CD4-positive, alpha-beta memory T cell (primary cell): ENCODE measurements at places on chromosomes 16 and 17. TPM values are rescaled to one million over a fixed set of nuclear protein-coding genes. Genes with fewer than 3 reads are reported as not detected.

DNA sequence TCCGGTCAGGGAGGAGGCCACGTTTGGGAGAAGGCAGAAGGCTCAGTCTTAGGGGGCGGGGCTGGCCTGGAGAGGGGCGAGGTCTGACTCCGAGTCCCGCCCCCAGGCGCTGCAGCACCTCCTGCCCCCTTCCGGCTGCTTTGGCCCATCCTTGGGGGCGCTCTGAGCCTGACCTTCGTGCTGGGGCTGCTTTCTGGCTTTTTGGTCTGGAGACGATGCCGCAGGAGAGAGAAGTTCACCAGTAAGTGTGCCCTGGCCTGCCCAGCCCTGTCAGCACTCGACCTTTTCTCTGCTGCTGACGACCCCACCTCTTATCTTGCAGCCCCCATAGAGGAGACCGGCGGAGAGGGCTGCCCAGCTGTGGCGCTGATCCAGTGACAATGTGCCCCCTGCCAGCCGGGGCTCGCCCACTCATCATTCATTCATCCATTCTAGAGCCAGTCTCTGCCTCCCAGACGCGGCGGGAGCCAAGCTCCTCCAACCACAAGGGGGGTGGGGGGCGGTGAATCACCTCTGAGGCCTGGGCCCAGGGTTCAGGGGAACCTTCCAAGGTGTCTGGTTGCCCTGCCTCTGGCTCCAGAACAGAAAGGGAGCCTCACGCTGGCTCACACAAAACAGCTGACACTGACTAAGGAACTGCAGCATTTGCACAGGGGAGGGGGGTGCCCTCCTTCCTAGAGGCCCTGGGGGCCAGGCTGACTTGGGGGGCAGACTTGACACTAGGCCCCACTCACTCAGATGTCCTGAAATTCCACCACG is 1.5 kb downstream of the TNFRSF12A start:
- peak; percentile 64 for DNase-seq

The GLG1 gene
- polyA plus RNA-seq, result 121 TPM

- no peak for DNase-seq
Measured at GRCh38 chr17:77382966-77383612, 242.3 kb downstream of the SEC14L1 start.

- no peak for DNase-seq
Measured at GRCh38 chr17:30222721-30223175, 12.7 kb downstream of the SLC6A4 start.

DNA sequence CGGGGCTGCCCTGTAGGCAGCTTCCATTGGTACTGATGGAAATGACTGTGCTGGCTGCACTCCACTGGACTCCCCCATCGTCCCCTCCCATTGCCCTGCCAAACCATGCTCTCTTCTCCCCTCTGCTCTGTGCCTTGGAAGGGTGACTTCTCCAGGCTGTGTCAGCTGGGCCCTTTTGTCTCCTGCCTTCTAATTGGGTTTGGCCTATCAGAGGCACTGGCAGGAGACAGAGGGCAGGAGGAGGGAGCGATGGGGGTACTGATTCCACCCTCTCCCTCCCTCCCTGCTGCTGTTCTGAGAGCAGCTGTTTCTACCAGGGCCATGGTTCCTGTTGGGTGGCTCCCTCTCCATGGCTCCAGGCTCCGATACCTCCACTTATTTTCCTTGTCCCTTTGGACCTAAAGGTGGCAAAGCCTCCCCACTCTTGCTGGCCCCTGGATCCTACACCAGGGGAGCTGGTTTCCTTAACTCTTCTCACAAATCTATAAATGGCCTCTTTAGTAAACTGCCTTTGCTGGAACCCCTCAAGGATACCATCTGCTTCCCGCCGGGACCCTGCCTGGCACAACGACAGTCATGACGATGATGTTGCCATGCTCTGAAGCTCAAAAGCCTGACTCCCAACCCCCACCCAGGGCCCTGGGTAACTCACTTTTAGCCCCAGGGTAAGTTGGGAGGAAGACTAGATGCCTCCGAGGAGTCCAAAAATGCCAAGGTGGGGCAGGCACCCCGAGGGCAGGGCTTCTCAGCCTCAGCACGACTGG is 123.8 kb upstream of the RPL38 start:
- no peak for DNase-seq

The ZNF597 gene
- 1.9 TPM for polyA plus RNA-seq

DNA sequence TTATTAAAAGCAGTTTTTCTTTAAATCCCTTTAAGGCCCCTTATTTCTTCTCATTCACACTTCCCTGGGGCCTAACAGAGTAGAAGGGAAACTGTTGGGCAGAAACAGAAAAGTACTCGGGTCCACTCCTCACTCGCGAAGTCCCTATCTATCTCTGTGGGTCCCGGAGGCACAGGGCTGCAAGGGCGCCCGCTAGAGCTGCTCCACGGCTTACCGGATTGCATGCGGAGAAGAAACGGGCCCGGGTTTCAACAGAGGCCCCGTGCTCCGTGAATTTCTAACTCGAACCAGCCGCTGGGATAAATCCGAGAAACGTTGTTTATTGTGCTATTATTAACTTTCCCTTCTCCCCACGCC is 4.3 kb downstream of the CBLN1 start:
- DNase-seq, result no peak

DNA sequence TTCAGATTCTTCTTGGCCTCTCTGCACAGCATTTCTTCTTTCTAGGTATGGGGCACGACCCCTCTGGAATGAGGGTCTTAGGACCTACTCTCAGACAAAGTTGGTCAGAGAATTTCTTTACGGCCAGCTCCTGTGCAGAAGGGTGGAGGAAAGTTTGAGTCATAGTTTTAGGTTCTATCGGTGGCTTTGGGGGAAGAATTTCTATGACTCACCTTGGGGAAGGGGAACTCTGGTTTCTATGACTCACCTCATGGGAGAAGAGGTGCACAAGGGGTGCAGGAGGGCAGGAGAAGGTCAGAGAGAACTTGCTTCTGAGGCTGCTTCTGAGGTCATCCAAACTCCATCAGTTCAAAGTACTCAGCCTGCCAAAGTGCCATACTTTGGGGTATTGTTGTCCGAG is 2.5 kb upstream of the ABCC12 start:
- no peak for DNase-seq

The PRAC2 gene
- polyA plus RNA-seq, result not detected

The DNAJA2 gene
- 79.2 TPM for polyA plus RNA-seq

The FLYWCH1 gene
- polyA plus RNA-seq, result 21.2 TPM

The TBC1D3B gene
- polyA plus RNA-seq, result not detected

DNA sequence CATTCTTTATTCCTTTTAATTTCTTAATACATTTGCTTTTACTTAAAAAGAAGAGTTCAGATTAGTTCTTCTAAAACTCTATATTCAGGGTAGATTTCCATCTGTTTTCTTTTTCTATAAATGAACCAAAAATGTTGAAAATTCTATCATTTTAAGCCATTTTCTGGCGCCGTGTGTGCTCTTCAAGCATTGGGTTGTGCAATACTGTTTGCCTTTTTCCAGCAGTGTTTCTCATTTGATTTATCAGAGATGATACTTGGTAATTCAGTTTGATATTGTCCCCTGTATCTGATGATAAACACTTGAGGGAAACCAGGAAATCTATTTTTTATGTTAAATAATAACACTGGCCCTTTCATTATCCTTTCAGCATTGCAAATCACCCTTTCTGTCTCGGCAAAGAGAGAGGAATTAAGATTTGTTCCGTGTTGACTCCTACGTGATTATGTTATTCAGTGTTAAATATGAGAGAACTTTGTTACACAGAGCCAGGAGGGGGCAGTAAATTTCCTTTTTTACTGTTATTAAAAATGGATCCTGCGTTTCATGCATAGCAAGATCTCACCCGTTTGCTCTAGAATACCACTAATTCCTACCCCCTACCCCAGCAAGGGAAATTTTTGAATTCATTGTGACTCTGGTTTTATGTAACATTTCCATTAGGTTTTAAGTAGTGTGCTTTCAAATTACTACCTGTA is 606.9 kb upstream of the RBFOX1 start:
- DNase-seq, result no peak

GRCh38 chr17:27306276-27306835 is 12.4 kb downstream of the WSB1 start:
- no peak for DNase-seq

DNA sequence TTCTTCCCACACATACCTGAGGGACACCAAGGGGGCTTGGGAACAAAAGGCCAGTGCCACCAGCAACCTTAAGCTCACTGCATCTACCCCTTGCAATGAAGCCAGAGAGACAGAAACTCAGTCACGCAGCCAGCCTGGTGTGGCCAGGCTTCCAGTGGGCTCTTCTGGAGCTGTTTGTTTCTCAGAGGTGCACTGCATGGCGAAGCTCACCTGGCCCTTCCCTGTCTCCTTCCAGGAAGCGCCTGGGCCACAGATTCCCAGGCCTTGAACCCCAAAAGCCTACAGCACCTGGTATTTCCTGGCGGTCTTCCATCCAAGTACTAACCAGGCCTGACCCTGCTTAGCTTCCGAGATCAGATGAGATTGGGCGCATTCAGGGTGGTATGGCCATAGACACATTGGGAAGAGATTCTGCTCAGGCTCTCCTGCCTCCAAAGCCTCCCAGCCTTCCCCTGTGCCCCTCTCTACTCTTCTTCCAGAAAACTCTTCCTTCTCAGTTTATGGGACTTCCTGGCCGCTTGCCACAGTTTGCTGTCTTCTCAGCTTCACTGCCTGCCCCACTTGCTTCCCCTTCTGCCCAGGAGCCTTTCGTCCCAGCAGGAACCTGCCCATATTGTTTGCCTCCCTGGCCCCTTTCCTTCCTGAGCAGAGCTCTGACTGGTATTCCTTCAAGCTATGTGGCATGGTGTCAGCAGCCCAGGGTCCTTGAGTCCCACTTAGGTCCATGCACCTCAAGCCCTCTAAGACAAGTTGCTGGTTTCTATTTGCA is 1.6 kb downstream of the CISD3 start:
- DNase-seq, result no peak

- DNase-seq, result no peak
Measured at GRCh38 chr16:1524366-1524765, 9.1 kb upstream of the TMEM204 start.

The USP43 gene
- not detected for polyA plus RNA-seq

The CMTM2 gene
- not detected for polyA plus RNA-seq

GRCh38 chr16:25481636-25482035 is 210.1 kb upstream of the HS3ST4 start:
- DNase-seq, result no peak

The PRAC1 gene
- polyA plus RNA-seq, result not detected

The SLC35G6 gene
- polyA plus RNA-seq, result not detected

DNA sequence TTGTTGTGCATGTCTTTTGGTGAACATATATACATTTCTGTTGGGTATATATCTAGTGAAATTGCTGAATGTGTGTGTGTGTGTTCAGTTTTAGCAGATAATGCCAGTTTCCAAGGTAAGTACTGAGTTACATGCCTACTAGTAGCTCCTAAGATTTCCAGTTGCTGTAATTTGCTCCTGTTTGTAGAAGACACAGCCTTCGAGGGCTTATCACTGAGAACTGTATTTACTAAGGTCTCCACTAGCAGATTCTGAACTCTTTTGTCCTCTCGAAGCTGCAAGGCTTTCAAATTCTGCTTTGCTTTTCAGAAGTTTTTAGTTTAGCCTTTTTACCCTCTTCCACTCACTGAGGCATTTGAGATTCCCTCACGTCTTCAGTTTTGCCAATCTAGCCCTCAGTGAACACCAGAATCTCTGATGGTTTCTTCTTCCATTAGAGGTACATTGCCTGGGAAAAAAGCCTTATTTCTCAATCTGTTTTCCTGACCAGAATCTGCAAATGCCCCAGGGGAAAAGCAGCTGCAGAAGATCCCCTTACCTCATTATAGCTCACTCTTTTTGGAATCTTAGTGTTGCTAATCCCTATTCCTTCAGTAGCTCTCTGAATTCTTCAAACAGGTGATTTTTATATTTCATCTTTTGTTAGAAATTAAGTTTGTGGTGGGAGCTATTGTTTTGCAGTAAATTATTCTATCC is 52.9 kb downstream of the NF1 start:
- no peak for DNase-seq

GRCh38 chr16:27725236-27726000 is 175.5 kb downstream of the KATNIP start:
- no peak for DNase-seq

GRCh38 chr16:11038777-11039176 is 94.4 kb downstream of the CLEC16A start:
- no peak for DNase-seq

- no peak for DNase-seq
Measured at GRCh38 chr17:57605675-57606105, 139.4 kb downstream of the CCDC182 start.

GRCh38 chr16:49674351-49674851 is 181.5 kb downstream of the ZNF423 start:
- DNase-seq, result no peak

The PLD6 gene
- 18.4 TPM for polyA plus RNA-seq
